Left hindlimb (tissue), 1 donor: ENCODE measurements at places on chromosomes 1 and 21.

DNA sequence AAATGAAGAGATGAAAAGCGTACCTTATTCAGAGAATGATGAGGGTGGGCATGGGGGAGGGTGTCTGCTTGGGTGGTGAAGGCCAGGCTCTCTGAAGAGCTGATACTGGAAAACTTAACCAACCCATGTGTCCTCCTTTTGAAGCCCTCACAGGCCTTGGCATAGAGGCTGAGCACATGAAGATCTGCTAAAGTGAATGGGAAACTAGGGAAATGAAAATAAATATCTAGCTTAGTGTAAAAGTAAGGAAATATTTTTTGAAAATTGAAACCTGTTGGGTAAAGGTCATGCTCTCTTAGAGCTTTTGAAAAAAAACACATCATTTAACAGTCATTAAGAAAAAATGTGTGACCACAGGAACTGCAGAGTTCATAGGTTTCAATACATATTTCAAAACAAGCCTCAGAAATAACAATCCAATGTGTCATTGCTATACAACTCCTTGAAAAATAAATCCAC lies 40.5 kb upstream of the RALGPS2 start:
- no peak for DNase-seq

DNA sequence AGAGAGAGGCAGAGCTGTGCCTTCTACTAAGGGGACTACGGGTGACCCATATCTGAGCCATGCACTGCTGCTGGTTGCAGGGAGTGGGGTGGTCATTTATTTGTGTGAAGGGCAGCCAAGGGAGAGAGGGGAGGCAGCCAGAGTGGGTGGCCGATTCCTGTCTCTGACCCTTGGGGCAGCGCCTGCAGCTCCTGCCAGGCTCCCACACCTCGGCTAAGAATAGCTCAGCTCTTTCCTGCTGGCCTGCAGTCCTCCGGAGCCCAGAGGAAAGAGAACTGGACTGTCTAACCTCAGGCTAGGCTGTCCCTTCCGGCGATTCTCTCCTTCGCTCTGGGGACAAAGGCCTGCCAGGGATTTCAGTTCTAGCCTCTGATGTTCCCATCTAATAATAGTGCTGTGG lies 11.6 kb upstream of the CD34 start:
- DNase-seq = peak; percentile 49

DNA sequence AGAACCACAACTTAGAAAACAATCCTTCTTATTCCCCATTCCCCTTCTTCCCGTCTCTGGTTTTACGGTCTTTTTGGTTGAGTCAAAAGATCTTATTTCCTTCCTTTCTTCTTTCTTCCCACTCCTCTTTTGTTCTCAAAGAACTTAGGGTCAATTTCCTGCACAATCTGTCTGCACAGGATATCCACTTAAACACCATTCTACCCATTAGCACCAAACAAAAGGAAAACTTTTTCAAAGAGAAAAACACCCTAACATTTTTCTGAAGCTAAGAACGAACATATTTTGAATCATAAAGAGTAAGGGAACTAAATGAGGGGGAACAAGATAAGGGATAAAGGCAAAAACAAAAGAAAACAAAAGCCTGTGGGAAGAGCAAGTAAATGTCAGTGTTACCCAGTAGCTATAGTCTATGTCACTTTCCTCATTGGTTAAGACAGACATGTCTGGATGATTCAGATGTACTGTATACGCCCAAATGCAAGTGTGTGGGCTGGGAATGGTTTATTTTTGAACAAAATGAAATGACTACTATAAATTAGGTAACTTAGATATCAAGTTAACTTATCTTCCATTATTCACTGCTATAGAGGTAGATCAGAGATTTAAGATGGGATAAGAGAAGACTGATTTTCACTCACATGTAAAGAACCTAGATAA lies 59.9 kb downstream of the TOR3A start:
- DNase-seq = no peak

DNA sequence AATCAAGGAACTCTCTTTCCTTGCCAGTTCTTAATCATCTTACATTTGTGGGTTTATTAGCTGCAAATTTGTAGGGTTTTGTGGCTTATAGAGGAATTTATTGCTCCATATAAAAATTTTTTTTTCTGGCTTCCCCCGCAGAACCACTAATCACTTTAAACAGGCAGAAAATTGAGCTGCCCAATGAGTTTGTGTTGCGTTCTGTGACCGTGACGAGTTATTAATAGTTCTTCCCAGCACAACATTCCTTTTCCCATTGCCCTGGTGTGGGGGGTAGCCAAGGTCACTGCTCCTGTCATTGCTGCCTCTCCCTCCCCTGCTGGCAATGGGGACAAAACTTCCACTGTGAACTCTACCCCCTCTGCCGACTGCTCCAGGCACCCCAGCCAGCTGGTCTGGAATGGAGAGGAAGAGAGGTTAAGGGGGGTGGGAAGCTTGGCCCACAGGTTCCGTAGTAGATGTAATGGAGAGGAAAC lies 55.1 kb downstream of the UBE2T start:
- DNase-seq = no peak

GRCh38 chr1:177596485-177596884 lies 373.4 kb downstream of the SEC16B start:
- no peak for DNase-seq

DNA sequence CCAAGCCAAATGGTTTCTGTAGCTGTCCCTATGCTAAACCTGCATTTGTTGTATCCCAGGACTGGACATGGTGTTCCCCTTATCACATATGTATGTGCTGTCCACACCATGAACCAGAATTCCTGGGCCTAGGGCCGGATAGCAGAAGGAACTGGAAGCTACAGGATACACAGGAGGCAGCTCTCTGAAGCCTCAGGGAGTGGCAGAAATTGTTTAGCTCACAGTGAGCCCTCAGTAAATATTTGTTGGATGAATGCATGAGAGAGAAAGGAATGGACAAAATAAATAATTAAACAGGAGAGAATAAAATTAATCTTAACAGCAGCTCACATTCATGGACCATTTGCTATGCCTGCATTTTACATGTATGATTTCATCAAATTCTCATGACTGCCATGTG lies 2.1 kb downstream of the NIPAL3 start:
- no peak for DNase-seq

DNA sequence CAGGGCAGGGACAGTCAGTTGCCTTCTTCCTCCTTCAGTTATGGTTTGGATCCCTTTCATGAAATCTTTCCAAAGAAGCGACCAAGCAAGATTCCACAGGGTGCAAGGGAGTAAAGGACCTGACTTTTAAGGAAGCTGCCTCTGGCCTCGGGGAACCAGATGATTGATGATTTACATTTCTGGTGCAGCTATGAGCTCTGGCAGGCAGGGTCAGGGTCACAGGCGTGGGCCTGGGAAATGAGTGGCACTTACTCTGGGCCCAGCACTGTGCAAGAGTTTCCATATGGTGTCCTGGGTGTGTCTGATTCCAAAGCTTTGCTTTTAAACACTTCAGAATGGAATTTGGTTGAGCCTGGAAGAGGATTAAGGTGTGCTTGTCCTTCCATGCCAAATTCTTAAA lies 7.2 kb upstream of the CRABP2 start:
- DNase-seq = no peak

DNA sequence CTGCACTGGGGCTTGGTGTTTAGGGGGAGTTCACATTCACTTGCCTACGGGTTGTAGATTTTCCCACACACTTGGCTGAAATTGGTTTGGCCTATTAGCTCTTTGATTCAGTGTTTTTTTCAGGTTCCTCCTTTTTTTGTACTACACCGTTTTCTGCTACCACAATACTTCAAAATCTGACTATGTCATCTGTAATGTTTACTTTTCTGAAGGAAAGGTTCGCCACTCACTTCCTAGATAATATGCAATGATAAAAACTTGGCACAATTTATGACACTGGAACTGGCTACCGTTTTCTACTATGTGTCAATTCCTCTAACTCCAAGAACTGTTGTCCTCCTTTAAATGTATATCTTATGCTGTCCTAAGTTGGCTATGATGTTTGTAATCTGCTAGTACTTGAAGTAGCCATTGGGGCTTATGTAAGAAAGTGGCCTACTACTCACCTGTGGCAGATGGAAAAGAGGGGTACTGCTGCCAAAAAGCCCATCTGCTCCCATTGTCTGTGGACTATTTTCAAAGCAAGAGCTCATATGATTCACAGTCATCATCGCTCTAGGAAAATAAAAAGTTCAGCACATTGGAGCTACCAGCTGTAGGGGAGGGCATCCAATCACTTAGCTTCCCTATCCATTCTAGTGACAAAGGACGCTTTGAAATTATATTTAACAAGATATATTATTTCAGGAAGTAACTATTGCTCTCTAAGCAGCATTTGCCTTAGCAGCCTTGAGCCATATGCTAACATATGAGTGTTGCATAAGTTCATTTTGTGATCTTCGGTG lies 42.4 kb upstream of the BACH1 start:
- DNase-seq = no peak

GRCh38 chr1:221695301-221695700 lies 46.6 kb downstream of the DUSP10 start:
- no peak for DNase-seq

GRCh38 chr1:5643360-5644107 lies 348.7 kb downstream of the NPHP4 start:
- DNase-seq = no peak

DNA sequence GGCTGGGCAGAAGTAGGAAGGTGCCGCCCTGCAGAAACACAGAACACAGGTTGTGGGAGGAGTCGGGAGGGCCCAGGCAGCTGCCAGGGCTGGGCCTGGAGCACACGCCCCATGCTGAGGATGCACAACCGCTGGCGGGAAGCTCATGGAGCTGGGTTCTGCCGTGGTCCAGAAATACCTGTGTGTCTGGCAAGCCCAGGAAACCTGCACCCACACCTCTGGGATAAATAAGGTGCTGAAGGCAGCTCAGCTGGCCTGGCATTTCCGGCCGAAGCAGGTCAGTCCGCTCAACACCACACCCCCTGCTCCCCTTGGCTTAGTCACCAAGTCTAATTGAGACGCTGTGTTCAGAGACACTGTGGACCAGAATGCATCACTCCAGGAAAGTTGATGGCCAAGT lies 32.1 kb downstream of the CTNNBIP1 start:
- DNase-seq = no peak

DNA sequence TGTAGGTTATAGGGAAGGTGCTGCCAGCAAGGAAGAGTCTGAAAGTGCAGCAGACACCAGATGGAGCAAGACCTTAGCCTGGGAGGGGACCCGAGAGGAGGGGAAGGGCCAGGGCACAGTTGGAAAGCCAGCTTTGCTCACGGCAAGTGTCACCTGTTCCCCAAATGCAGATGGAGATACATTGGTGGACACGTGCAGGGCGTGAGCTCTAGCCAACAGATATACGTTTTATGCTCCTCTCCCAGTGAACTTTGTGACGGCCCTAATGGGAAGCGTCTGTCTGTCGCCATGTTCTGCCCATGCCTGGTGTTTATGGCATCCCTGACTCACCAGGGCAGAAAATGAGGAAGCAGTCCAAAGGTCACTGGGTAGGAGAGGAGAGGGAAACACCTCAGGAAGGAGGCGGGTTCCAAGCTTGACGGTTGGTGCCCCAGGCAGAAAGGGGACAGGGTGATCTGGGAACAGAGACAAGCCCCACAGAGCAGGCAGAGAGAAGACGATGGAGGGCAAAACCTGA lies 7.6 kb downstream of the GPA33 start:
- no peak for DNase-seq

- DNase-seq = no peak
Measured at GRCh38 chr1:146039844-146040194, 18.3 kb upstream of the HJV start.

GRCh38 chr1:161738627-161739287 lies 10.8 kb upstream of the DUSP12 start:
- no peak for DNase-seq

DNA sequence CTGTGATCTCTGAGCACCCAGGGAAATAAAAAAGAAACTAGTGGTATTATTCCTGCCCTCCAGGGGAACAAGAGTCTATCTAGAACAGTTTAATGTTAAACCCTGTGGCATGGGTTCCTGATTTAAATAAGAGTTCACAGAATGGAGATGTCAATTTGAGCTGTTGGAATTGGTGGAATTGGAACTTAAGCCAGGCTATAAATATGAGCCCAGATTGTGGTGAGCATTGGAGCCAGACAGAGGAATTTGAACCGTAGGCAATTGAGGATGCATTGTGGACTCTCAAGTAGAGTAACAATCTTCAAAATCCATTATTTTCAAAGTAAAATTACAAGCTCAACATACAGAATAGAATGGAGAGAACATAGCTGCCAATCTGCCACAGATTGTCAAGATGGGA lies 98.2 kb downstream of the NEK7 start:
- DNase-seq = no peak

- DNase-seq = no peak
Measured at GRCh38 chr1:3192361-3192760, 123.4 kb downstream of the PRDM16 start.

DNA sequence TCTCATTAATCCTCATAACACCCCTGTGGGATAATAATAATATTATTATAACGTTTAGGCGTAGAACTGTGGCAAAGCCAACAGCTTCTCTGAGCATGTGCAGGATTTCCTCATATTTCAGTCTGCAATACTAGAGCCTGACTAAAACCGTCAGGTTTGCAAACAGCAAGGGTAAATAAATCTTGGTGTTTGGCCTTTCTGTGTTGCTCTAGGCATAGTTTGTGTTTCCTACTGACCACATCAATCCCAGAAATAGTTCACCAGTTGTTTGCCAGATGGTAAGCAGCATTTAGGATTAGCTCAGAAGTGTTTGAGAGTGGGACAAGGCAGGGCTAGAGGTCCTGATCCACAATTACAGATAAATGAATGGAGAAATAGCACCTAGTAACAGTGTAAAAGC lies 2.8 kb upstream of the KCNA3 start:
- no peak for DNase-seq

DNA sequence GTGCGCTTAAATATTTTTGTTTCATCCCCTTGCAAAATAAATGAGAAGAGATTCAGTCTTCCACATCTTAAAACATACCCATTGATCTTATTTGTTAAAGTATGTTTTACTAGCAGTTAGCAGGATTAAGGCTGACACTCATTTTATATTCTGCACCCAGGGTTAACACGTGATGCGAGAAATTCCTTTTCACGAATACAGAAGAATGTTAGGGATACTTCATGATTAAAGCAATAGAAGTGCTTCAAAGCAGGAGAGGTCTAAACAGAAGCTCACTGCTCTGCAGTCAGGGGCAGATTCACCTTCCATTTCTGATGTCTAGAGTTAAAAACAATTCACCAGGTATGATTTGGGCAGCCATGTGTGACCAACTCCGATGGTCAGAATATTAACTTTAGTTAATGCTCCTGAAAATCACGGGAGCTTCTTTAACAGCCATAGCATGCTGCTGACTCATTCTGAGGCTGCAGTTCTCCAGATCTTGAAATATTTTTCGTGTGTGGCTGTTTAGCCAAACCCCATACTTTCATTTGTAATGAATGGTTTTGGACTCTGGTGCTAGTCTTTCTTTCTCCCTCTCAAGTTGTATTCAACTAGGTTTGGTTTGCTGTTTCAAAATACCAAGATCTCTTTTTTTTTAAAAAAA lies 19.7 kb downstream of the BCAR3 start:
- DNase-seq = no peak
